Anterior cingulate cortex (tissue), 58 donors: ENCODE measurements at places on chromosomes 7 and 10.

- DNase-seq, result no peak
These were observed 6.0 kb upstream of the ZRANB1 start for GRCh38 chr10:124935946-124936345.

- no peak for DNase-seq
These were observed 220.3 kb upstream of the ZNF32 start for GRCh38 chr10:43868952-43869351.

GRCh38 chr7:38878694-38879457 is 30.1 kb downstream of the VPS41 start:
- no peak for DNase-seq

GRCh38 chr7:38702002-38702535 is 70.9 kb upstream of the AMPH start:
- no peak for DNase-seq

GRCh38 chr7:42843205-42843800 is 68.6 kb downstream of the C7orf25 start:
- DNase-seq, result no peak

GRCh38 chr10:110794808-110795207 is 76.9 kb upstream of the PDCD4 start:
- peak; percentile 53 for DNase-seq

DNA sequence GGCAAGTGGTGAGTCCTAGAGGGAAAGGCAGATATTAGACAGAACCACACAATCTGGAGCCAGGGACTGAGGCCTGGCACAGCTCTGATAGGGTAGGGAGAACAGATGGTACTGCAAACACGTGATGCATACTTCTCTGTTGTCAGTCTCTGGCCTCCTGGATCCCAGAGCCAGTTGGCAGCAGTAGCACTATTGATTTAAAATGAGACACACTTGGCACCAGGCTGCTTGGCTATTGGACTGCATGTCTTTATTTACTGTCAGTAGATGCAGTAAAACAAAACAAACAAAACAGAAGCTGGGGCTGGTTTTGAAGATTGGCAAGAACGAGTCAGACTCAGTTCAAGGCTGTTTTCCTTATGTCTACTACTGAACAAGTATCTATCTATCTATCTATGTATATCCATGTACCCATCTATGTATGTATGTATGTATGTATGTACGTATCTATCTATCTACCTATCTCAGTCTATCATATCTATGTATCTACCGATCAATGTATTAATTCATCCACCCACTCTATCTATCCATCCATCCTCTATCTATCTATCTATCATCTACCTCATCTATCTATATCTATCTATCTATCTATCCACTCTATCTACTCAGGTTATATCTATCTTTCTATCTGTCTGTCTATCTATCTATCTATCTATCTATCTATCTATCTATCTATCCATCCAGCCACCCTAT is 23.4 kb upstream of the MGAM2 start:
- no peak for DNase-seq

DNA sequence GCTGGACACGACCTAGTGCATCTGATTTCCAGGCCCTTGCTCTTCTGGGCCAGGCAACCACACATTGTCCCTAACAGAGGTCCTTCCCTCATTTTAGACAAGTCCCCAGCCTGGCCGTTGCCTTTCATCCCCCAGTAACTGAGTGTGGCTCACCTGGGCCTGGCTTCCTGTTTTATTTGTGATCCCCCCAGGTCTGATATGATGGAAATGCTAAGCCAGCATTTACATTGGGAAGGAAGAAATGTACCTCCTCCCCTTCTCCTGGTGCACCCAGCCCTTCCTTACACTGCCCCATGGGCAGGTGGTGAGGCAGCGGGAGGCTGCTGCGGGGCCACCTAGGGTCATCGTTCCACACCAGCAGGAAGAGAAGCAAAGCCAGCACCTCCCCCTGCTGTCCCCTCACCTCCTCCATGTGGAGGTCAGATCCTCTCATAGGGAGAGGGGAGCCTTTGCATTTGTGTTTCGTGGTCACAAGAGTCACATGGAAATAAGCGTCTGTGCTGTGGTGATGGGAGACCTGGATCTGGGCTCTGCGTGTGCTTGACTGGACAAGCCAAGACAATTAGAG is 108.8 kb downstream of the GLRX3 start:
- DNase-seq, result no peak

DNA sequence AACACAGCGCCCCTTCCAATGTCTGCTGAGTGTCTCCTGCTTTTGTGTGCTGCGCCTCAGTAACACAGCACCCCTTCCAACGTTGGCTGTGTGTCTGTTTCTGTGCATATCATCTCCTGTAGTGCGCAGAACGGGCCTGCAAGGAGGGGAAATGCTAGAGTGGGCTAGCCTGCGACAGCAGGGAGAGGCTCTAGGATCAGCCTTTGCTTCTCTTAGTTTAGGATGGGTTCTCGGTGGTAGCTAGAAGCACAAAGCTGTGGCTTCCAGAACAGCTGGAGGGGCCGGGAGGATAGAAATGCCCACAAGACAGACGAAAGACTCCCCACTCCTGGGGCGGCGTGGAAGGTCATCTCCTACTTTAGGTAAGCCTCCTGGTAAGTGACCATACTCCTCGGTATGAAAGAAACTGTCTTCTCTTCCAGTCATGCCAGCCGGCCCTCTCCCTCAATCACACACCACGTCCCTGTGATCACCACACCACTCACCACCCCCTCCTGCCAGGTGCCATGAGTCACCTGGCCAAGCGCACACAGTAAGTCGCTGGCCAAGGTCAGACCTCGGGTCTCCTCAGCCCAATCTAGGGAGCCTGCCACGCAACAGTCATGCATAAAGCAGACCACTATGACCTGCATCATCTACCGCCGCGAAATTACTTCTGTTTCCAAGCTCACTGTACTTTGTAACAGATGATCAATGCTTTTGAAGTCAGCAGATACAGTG is 4.8 kb downstream of the PITRM1 start:
- no peak for DNase-seq

GRCh38 chr7:98879198-98879978 is 1.1 kb downstream of the TRRAP start:
- DNase-seq, result no peak

DNA sequence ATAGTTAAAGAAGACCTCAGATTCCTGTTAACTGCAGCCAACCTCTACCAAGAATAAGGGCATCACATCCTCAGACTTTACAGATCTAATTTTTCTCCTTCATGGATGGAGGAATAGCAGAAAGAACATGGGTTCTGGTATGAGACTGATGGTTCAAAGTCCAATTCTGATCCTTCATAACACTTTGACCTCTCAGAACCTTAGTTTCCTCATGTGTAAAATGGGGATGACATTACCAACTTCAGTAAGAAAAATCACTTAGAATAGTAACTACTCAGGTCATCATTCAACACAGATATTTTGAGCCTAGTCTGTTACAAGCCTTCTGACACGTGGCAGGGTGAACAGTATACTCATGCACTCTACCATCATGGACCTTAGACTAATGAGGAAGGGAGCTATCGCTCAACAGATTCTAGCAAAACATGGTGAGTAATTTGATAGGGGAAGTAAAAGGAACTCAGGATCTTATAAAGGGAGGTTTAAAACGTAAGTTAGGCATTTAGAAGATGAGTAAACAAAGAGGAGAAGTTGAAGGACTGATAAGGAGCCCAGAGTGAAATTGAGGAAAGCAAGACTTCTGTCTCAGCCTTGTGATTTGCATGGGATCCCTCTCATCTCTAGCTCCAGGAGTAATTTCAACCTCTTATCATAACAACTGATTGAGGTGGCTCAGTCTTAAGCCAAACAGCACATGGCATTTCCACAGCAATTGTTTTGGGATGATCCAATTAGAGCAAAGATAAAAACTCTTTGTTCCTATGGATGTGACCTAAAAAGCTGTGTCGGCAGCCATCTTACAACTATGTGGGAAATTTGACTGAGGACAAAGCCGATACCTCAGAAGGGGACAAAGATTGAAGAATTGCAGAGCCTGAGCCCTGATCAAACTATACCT is 69.2 kb upstream of the TCF7L2 start:
- DNase-seq, result no peak

GRCh38 chr10:5659702-5660528 is 6.5 kb downstream of the ASB13 start:
- DNase-seq, result no peak

DNA sequence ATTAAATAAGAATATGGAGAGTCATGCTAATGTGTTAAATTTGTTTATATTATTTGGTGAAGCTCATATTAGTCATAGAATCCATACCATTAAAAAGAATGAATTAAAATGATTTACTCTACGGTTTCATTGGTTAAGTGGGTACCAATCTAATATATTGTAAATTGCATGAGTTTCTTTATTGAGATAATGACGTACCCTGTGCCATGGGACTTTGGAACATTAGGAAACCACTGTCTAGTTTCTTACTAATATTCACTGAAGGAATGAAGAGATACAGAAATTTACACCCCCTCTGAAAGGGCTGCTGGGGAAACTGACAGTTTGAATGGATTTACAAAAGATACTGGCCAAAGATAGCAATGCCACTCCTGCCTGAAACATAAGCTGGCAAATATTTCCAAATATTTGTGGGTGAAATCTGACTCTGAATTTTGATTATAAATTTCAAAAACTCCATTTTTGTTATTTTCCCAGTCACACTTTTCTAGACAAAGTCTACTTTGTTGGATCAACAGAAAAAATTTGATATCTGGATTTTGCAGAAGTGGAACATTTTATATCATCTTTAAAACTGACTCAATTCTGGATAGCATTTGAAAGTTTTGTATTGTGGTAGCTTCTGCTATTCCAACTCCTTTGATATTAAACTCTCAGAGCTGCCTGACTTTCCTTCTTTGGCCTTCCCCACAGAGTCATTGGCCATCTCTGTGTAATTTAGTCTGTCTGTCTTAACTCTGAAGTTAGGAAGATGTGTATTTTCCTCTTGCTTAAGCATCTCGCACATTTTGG is 22.3 kb downstream of the MDFIC start:
- DNase-seq, result no peak

DNA sequence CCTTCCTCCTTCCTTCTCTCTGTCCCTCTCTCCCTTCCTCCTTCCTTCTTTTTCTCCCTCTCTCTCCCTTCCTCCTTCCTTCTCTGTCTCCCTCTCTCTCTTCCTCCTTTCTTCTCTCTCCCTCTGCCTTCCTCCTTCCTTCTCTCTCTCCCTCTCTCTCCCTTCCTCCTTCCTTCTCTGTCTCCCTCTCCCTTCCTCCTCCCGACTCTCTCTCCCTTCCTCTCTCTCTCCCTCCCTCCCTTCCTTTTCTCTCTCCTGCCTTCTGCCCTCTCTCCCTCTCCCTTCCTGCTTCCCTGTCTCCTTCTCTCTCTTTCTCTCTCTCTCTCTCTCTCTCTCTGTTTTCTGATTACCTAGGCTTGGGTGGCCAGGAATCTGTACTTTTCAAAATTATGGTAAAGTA is 16.6 kb upstream of the GFRA1 start:
- no peak for DNase-seq

DNA sequence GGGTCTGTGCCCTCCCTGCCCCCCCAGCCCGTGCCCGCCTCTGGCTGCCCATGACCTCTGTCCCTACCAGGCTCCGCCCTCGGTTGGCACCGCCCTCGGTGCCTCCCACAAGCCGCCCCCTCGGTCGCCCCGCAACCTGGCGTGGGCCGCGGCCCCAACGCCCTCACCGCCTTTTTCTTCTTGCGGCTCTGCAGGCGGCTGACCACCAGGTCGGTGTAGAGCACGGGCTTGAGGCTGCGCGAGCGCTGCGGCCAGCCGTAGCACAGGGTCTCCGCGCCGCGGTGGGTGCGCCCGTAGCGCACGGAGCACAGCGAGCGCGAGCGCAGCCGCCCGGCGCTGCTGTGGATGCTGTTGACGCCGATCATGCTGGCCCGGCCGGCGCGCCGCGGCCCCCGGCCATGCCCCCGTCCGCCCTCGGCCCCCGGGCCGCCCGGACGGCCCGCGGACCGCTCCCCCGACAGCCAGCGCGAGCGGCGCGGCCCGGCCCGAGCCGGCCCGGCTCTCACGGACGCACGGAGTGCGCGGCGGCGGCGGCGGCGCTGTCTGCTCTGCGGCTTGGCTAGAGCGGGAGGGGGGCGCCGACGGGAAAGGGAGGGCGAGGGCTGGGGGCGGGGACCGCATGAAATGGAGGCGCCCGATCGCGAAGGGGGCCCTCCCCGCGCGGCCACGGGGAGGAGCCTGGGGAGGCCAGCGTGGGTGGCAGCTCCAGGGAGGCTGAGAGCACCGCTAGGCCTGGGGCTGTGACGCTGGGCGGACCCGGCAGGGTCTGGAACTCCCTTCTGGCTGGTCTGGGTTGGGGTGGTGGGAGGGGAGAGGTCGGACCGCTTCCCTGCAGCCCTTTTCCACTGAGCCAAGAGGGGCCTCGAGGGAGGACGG is 9.6 kb downstream of the PSD start:
- DNase-seq, result peak; percentile 23
